ENCODE measurements at places on chromosomes 6 and 20. TPM values are rescaled to one million over a fixed set of nuclear protein-coding genes. Genes with fewer than 3 reads are reported as not detected.

The CYP21A2 gene
- polyA plus RNA-seq: 0.04 TPM

- H3K36me3 ChIP-seq: no peaks in the 10 kb centered on the region
- DNase-seq: no peak
- H3K27me3 ChIP-seq: no peaks in the 10 kb centered on the region
Observed at GRCh38 chr6:128039543-128039942, 138.7 kb upstream of the THEMIS start.

DNA sequence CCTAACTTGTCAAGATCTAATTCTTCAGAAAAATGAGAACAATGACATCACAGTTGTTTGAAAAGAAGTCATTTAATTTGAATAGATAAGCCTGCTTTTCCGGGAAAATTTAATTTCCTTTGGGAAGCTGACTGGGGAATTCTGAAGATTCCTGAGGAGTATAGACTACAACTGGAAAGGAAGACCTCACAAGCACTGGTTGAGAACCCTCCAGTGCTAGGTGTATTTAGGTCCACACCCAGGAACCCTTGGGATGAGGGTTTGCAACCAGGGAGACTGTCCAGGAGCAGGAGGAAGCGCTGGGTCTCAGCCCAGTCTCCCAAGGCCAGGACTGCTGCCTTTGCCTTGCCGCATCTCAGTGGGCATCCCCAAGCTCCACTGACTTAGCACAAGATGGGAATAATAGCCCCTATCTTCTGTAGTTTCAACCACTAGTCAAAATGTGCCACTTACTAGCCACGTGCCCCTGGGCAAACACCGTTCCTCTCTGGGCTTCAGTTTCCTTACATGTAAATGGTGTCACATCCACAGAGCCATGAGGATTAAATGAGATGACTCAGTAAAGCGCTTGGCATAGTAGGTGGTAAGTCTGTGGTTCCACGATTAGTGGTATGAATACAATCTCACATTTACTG is 6.9 kb upstream of the CD93 start:
- no peak for DNase-seq
- no peak overlapping the region for H3K27ac ChIP-seq
- no peaks in the 10 kb centered on the region for H3K27me3 ChIP-seq

DNA sequence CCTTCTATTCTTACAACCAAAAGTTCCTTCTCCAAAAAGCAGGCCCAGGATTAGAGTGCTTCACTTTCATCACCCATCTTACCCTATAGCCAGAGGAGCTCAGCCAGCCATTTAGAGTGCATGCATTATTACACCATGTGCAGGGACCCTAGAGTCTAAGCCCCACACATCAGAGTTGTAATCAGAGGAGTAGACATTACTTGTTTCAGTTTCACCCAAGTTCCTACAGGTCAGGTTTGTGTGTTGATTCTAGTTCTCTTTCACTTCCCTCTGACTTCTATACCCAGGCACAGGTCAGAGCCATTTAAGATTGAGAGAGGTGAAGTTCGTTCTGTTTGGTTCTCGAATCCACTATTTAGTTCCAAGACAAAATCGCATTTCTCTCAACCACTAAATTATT is 16.3 kb upstream of the ARFGEF3 start:
- H3K4me3 ChIP-seq: no peak overlapping the region
- no peaks in the 10 kb centered on the region for H3K27me3 ChIP-seq
- no peak overlapping the region for H3K27ac ChIP-seq

GRCh38 chr20:48153523-48153922 is 368.2 kb upstream of the SULF2 start:
- H3K4me1 ChIP-seq: no peaks in the 10 kb centered on the region
- no peak overlapping the region for H3K27ac ChIP-seq
- H3K36me3 ChIP-seq: no peaks in the 10 kb centered on the region
- H3K27me3 ChIP-seq: peaks cover 3% of the 10 kb centered on the region
- no peak overlapping the region for H3K4me3 ChIP-seq

GRCh38 chr6:163702736-163703135 is 288.2 kb downstream of the QKI start:
- H3K27me3 ChIP-seq: no peaks in the 10 kb centered on the region
- no peak for DNase-seq
- H3K4me3 ChIP-seq: no peak overlapping the region

GRCh38 chr6:140311146-140311545 is 936.7 kb upstream of the CITED2 start:
- no peak overlapping the region for H3K27ac ChIP-seq
- no peak for DNase-seq
- H3K4me1 ChIP-seq: no peaks in the 10 kb centered on the region
- no peaks in the 10 kb centered on the region for H3K27me3 ChIP-seq
- H3K4me3 ChIP-seq: no peak overlapping the region
- no peaks in the 10 kb centered on the region for H3K36me3 ChIP-seq

All from keratinocyte (primary cell).